Progenitor cell of endocrine pancreas (in vitro differentiated cells): ENCODE measurements at places on chromosomes 12 and 14. TPM values are rescaled to one million over a fixed set of nuclear protein-coding genes. Genes with fewer than 3 reads are reported as not detected.

DNA sequence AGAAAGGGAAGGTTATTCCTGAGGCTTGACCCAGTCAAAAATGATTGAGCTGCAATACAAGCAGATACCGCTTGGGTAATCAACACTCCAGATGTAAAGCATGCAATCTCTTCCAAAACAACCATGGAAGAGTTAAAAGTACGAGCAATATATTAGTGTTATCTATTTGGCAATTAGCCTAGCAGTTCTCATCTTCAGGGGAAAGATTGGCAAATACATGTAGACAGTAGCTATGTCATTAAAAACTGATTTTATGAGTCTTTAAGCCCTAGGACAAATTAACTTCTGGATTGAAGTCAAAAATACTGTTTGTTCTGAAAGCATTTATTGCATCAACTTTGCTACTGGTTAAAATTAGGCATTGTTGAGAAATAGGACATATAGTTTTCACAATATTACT lies 9.3 kb upstream of the GYS2 start:
- no peaks in the 10 kb centered on the region for H3K36me3 ChIP-seq
- no peak overlapping the region for H3K4me3 ChIP-seq
- DNase-seq, result no peak
- H3K4me1 ChIP-seq, result peaks cover 4% of the 10 kb centered on the region
- no peak overlapping the region for H3K27ac ChIP-seq

DNA sequence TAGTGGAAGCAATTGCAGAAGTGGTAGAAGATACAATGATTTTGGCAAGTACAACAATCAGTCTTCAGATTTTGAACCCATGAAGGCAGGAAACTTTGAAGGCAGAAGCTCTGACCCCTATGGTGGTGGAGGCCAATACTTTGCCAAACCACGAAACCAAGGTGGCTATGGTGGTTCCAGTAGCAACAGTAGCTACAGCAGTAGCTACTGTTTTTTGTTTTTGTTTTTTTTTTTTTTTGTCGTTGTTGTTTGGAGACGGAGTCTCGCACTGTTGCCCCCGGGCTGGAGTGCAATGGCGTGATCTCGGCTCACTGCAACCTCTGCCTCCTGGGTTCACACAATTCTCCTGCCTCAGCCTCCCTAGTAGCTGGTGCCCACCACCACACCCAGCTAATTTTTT lies 47.4 kb downstream of the IFNG-AS1 start:
- H3K36me3 ChIP-seq, result no peaks in the 10 kb centered on the region
- no peak overlapping the region for H3K27ac ChIP-seq
- H3K27me3 ChIP-seq, result no peaks in the 10 kb centered on the region
- no peak overlapping the region for H3K4me3 ChIP-seq

- H3K4me1 ChIP-seq, result no peaks in the 10 kb centered on the region
- H3K27me3 ChIP-seq, result peaks cover 24% of the 10 kb centered on the region
- H3K27ac ChIP-seq, result no peak overlapping the region
Measured at GRCh38 chr12:107243341-107243740, 150.0 kb upstream of the CRY1 start.

DNA sequence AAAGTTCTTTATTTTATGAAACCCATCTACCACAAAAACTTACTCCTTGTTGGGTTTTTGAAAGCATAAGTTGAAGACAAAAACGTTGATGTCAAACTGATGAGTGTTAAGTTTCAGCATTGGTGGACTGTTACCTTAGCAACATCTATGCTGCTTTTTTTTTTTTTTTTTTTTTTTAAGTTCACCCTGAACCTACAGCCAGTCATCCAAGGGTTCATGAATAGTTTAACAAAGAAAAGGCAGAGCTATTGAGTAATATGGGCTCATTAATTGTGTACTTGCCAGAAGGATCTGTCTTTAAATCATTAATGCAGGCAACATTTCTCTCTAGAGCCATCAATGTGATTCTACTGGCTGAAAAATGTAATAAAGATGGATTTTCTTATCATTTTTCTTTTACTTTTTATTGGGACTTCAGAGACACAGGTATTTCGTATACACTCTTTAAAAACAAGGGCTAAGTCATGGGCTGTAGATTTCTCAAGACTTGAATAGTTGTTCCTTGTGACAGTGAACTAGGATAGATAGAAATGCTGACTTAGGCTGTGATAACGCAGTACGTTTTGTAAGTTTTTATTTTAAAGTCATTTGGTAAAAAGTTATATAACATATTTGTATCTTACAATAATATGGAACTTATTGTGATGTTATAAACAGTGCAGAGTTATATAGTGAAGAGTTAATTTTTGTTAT lies at the start of gene PTPRQ:
Gene PTPRQ (plus strand): TSS at position 262 of the 693 bp plus-strand sequence. CDS start 111 bp downstream, at position 373.
- peaks cover 13% of the 10 kb centered on the region for H3K4me1 ChIP-seq
- no peaks in the 10 kb centered on the region for H3K36me3 ChIP-seq
- no peaks in the 10 kb centered on the region for H3K27me3 ChIP-seq

- no peak overlapping the region for H3K4me3 ChIP-seq
- H3K36me3 ChIP-seq, result peaks cover 2% of the 10 kb centered on the region
- no peak for DNase-seq
Measured at GRCh38 chr12:63911341-63911740, 66.8 kb downstream of the SRGAP1 start.

- H3K4me3 ChIP-seq, result no peak overlapping the region
- H3K27ac ChIP-seq, result no peak overlapping the region
- peaks cover 7% of the 10 kb centered on the region for H3K4me1 ChIP-seq
- H3K36me3 ChIP-seq, result no peaks in the 10 kb centered on the region
Measured at GRCh38 chr12:48901278-48901677, 24.0 kb downstream of the FKBP11 start.

GRCh38 chr14:68075382-68076029 lies 255.9 kb downstream of the RAD51B start:
- H3K27ac ChIP-seq, result peak overlapping the region; percentile 54
- peaks cover 25% of the 10 kb centered on the region for H3K36me3 ChIP-seq
- peaks cover 28% of the 10 kb centered on the region for H3K4me1 ChIP-seq
- no peak overlapping the region for H3K4me3 ChIP-seq
- no peaks in the 10 kb centered on the region for H3K27me3 ChIP-seq
- no peak for DNase-seq

GRCh38 chr14:94161981-94162380 lies 12.1 kb upstream of the PPP4R4 start:
- no peak overlapping the region for H3K27ac ChIP-seq
- H3K27me3 ChIP-seq, result peaks cover 14% of the 10 kb centered on the region
- H3K4me1 ChIP-seq, result peaks cover 14% of the 10 kb centered on the region
- H3K4me3 ChIP-seq, result no peak overlapping the region

- peaks cover 3% of the 10 kb centered on the region for H3K4me1 ChIP-seq
- H3K36me3 ChIP-seq, result peaks cover 6% of the 10 kb centered on the region
- no peak overlapping the region for H3K4me3 ChIP-seq
- DNase-seq, result no peak
- H3K27ac ChIP-seq, result no peak overlapping the region
Measured at GRCh38 chr12:93722179-93722578, 45.0 kb downstream of the CRADD start.

DNA sequence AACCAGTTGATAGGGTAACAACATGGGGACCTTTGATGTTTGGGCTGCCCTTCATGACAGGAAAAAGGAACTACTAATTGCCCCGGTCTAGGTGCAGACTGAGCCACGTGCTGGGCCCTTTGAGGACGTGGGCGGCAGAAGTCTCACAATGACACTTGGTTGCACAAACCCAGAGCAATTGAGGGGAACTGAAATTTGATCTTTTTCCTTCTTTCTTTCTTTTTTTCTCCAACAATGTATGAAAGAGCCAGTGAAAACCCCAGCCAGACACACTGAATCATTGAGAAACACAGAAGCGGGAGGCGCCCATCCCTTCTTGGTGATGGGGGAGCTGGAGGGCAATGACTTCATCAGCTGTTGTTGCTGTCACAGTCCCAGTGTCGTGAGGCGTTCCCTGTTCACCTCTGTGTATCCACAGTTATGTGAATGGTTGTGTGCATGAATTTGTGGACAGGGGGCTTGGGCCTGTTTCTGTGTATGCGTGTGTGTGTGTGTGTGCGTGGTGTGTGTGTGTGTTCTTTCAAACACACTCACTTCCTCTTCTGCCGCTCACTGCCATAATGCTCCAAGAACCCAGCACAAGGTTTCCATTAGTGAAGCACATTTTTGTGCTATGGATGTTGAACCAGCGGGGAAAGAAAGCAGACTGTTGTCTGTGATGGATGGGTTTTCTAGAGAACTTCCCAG lies 137.5 kb upstream of the CCND2 start:
- H3K27me3 ChIP-seq, result no peaks in the 10 kb centered on the region
- H3K27ac ChIP-seq, result peak overlapping the region; percentile 17
- H3K4me3 ChIP-seq, result no peak overlapping the region
- no peak for DNase-seq
- H3K36me3 ChIP-seq, result no peaks in the 10 kb centered on the region
- peaks cover 35% of the 10 kb centered on the region for H3K4me1 ChIP-seq

DNA sequence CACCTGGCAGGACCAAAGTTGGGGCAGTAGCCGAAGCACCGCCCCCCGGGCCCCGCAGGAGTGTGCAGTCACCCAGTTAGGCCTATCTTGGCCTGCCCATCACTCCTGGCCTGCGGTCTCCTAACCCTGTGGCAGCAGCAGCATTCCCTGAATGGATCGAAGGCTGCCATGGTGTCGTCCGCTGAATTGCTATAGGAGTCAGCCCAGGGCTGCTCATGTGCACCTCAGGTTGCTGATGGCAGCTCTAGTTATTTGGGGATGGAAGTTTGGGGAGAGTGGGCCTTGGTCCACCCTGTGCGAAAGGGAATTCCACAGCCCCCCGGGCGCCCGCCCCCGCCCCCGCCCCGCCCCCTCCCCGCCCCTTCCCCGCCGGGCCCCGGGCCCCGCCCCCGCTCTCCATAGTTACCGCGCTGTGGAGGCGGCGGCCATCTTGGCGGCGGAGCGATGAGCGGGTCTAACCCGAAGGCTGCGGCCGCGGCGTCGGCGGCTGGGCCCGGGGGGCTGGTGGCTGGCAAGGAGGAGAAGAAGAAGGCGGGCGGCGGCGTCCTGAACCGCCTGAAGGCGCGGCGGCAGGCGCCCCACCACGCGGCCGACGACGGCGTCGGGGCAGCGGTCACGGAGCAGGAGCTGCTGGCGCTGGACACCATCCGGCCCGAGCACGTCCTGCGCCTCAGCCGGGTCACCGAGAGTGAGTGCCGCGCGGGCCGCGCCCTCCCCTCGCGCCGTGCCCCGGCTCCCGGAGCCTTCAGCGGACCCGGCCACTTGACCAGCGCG lies at the start of gene UNC119B:
Gene UNC119B (plus strand): TSS at position 428 of the 774 bp plus-strand sequence. CDS start 17 bp downstream, at position 445.
- DNase-seq, result peak; percentile 62
- no peaks in the 10 kb centered on the region for H3K27me3 ChIP-seq
- H3K36me3 ChIP-seq, result peaks cover 9% of the 10 kb centered on the region
- H3K27ac ChIP-seq, result peak within 1 kb of the TSS; percentile 78

GRCh38 chr14:64673748-64674147 lies 30.5 kb upstream of the PLEKHG3 start:
- H3K4me1 ChIP-seq, result peaks cover 5% of the 10 kb centered on the region
- H3K27me3 ChIP-seq, result peaks cover 32% of the 10 kb centered on the region
- no peaks in the 10 kb centered on the region for H3K36me3 ChIP-seq
- DNase-seq, result no peak
- H3K27ac ChIP-seq, result no peak overlapping the region

DNA sequence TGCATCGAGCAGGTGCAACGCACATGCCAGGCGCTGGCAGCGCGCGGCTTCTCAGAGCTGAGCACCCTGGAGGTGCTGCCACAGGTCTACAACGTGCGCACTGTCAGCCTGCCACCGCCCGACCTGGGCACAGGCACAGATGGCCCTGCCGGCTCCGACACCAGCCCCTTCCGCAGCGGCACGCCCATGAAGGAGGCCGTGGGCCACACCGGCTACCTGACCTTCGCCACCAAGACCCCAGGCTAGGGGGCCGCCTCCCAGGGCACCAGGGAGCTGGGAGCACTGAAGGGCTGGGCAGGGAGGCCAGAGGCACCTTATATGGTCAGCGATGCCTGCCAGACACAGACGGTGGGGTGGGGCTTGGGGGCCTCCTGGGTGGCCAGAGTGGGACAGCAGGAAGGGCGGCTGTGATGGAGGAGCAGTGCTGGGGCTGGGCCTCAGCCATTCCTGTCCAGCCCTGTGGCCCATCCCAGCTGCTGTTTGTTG lies 5.6 kb downstream of the TRMT61A start:
- H3K4me3 ChIP-seq, result no peak overlapping the region
- no peak for DNase-seq
- H3K27me3 ChIP-seq, result no peaks in the 10 kb centered on the region
- peaks cover 6% of the 10 kb centered on the region for H3K4me1 ChIP-seq
- no peak overlapping the region for H3K27ac ChIP-seq

DNA sequence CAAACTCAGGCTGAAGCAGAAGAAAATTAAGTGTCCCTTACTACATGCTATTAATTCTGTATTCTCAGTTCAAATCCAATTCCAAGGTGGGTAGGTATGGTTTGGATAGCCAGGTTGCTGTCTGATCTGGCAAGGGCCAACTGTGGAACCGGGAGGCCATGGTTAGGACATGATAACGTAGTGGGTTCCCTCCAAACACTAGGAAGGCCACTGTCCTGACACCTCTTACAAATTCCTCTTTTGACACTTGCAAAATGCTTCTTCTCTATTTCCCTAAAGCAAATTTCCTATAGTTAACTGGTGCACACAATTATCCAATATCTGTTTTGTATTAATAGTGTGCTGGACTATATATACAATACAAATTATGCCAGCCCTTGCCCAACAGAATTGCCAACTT lies 70.8 kb downstream of the RNF34 start:
- DNase-seq, result no peak
- H3K27me3 ChIP-seq, result no peaks in the 10 kb centered on the region
- peaks cover 1% of the 10 kb centered on the region for H3K36me3 ChIP-seq
- peaks cover 21% of the 10 kb centered on the region for H3K4me1 ChIP-seq
- H3K27ac ChIP-seq, result no peak overlapping the region

- peaks cover 4% of the 10 kb centered on the region for H3K36me3 ChIP-seq
- peaks cover 14% of the 10 kb centered on the region for H3K27me3 ChIP-seq
- H3K4me1 ChIP-seq, result no peaks in the 10 kb centered on the region
- no peak overlapping the region for H3K4me3 ChIP-seq
- no peak overlapping the region for H3K27ac ChIP-seq
Measured at GRCh38 chr14:98761993-98762392, 510.0 kb downstream of the BCL11B start.

DNA sequence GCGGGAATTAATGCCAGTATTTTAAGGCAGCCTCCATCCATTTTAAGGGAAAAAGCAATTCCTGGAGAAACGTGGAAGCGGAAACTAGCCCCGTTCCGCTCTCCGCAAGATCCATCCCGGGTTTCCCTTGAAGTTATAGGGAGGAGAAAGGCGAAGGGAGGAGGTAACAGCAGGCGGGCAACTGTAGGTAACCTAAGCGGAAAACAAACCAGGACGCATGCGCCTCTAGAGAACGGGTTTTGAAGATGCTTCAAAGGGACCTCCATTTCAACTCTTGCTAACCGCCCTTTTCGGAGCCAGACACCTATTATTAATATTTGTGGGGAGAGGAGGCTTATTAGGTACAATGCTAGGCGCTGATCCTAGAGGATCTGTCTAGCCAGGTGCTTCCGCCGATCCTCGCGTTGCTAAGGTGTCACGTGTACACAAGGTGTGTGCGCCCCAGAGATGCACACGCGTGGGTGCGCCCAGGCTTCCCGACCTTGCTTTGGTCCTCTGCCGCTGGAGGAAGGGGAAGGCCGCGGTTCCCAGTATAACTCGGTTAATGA lies 6.2 kb downstream of the TBX5 start:
- no peak for DNase-seq
- no peak overlapping the region for H3K4me3 ChIP-seq
- H3K27ac ChIP-seq, result no peak overlapping the region
- no peaks in the 10 kb centered on the region for H3K36me3 ChIP-seq

CCDC196 gene
- total RNA-seq, result not detected in 2 replicates

CLEC1B gene
- not detected in 2 replicates for total RNA-seq

NXPH4 gene
- 1.7 and 2.0 TPM in 2 replicates for total RNA-seq

CCDC197 gene
- not detected in 2 replicates for total RNA-seq

DEGS2 gene
- 0.73 and 1.3 TPM in 2 replicates for total RNA-seq

ANKRD9 gene
- total RNA-seq, result 24.5 and 26.5 TPM in 2 replicates

OTX2 gene
- 0.27 TPM in 1 of 2 replicates, not detected in the other for total RNA-seq

GPR132 gene
- 0.57 and 0.69 TPM in 2 replicates for total RNA-seq

MUCL1 gene
- not detected in 2 replicates for total RNA-seq

AKT1 gene
- total RNA-seq, result 147 and 151 TPM in 2 replicates

CPNE8 gene
- total RNA-seq, result 1.7 and 3.2 TPM in 2 replicates
